NCI-H2081 (cell line): ENCODE measurements at places on chromosomes 2 and 18.

DNA sequence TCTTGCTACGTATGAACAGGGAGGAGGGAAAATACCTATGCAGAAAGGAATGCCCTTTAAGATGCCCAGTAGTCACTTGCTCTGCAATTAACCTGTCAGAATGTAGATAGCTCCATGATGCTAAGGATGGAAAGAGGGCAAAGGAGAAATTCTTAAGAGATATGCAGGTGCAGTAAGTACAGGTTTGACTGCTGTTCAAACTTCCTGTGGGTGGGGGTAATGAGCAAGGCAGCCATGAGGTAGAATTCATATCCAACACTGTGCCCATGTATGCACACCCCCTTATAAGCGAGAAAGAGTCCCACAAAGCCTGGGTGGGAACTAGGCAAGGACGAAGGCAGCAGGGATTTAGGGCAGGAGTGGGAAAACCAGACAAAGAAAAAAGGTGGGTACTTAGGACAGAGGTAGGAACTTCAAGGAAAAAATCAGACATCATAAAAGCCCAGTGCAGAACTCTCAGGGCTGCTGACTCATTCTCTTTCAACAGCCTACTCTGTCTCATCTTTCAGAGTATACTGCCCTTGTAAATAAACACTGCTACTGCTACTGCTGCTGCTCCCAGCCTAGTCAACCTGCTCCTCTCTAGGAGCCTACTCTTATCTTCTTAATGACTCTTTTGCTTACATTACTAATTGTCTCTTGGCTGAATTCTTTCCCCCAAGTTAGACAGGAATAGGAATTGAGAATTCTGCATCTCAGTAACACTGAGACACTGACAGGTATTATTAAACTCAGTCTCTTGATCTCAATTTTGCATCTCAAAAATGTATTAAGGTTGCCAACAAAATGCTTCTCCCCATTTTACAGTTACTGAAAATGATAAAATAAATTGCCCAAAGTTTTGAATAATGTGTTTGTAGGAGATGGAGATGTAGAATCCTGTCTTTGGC is 189.0 kb downstream of the PTH2R start:
- no peak for DNase-seq

DNA sequence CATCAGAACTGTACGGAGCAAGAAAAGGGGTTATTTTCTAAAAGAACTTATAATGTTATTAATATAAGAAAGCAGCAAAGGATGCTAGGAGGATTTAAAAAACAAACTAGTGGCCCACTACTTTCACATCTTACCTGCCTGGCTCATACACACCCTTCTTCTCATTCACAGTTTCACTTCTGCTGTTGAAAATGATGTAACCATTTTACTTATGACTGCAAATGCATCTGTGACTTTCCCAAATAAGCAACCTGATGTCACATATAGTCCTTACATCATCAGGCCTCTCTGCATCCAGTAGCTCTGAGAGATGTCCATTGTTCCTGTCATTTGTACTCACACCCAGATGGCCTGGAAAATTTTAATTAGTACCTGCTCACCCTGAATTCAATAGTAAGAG is 101.8 kb upstream of the MYO3B start:
- DNase-seq: no peak

DNA sequence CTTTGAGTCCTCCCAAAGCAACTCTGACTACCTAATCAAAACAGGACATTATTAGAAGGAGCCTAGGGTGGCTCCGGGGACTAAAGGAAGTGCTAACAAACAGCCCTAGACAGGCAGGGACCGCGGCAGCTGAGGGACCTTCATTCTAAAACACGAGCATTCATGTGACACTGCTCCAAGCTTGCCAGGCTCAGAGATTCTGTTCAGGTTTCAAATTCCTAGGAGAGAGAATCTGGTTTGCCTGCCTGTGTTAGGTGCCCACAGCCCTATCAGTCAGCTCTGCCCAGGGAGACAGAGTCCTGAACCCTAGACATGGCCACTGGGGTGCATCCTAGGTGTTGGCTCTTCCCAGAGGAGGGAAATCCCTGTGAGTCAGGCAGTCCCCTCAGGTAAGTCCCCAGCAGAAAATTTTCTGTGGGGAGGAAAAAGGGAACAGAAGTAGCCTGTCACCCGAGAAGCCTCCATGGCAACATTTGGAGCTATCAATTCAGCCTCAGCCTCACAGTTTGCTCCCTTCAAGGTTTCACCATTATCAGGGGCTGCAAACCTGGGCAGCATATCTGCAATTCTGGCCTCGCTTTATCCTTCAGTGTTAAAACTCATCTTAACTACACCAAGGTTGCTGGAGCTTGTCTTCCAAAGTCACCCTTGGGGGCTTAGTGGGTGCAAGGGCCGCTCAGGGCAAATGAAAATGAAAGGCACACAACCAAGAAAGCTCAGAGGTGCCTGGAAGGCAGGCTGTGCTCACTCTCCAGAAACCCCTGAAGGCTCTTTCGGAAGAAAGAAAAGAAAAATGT is 28.6 kb downstream of the PCBP1 start:
- no peak for DNase-seq

DNA sequence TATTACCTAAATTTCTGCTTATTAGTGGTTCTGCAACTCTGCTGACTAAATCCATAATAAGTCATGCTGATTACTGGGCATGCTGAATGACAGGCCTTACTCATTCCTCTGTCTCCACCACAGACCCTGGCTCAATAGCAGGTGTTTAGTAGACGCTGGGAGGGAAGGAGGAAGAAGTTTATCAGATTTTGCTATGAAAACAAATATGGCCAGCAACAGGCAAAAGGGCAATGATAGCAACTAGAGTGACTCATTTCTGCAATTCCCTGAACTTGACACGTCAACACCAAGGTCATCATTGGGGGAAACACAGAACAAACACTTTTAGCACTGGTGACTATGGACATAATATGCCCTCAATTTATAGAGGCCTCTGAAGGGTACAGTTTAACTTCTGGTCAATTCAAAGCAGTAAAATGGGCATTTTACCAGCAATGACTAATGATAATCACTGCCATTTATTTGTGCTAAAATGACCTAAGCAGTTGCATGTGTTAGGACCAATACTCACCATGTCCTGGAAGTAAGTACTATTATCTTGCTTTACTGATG is 35.2 kb downstream of the TMEM163 start:
- no peak for DNase-seq

DNA sequence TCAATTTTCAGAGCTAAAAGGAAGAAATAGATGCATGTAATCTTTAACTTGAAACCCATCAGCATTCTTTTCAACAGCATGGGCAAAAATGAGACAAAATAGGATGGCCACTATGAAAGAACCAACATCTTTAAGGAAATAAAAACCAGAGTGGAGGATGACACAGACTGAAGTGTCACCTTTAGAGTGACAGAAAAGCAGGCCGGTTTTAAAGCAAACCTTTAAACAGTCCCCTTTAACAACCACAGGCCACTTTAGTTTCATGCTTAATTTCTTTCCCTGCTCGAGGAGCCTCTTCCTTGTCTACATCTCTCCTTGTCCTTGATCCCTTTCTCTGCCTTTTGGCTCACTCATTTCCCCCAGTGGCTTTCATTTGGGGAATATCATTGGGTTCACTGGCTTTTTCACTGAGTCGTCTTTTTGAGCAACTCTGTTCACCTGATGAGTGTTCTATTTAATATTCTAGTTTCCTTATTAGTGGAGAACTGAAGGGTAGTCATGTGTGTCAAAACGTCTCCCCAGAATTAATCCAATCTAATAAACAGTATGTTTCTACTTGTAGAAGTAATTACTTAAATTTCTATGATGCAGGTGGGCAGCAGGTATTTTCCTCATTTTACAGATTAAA is 72.5 kb downstream of the DOCK10 start:
- no peak for DNase-seq

DNA sequence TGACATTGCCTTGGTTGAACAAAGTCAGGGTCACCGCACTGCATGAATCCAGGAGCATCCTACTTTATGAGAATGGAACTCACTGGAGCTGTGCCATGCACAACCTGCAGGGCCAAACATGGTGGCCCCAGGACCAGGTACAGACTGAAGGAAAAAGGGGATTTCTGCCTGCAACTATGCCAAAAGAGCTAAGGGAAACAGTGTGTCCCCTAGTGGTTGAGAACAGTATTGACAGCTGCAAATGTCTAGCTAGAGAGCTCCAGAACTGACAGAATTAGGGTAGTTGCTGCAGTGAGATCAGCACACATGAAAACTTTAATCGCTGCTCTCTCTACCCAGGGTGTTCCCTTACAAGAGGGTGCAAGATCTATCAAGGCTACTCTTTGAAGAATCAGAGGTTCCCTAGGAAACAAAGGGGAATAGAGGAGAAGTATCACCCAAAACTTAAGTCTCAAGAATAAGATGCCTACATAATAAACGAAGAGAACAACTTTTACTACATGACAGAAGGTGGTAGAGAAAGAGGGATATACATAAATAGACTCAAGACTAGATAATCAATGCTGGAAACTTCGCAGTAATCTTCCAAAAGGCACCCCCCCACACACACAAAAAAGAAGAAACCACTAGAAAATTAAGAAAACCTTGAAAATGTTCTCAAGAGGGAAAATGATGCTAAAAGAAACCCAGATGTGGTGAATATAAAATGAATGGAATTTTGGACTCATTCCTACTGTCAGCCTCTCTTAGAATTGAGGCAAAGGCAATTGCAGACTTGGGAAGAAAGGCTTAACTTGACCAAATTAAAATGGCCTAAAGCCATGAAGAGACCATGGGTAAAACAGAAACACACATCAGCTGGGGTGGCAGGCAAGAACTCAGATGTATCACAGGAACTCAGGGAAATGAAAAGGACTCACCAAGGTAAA is 43.6 kb upstream of the IHH start:
- DNase-seq: peak; percentile 20

- no peak for DNase-seq
Measured at GRCh38 chr2:66001538-66001937, 433.4 kb upstream of the MEIS1 start.

GRCh38 chr18:63930773-63931354 is 18.2 kb upstream of the HMSD start:
- DNase-seq: no peak

- DNase-seq: no peak
Measured at GRCh38 chr2:172046866-172047565, 38.3 kb upstream of the DLX1 start.

- DNase-seq: no peak
Measured at GRCh38 chr2:187915810-187916209, 361.6 kb upstream of the TFPI start.

GRCh38 chr2:223101340-223102039 is 49.5 kb downstream of the KCNE4 start:
- peak; percentile 42 for DNase-seq
